ENCODE measurements at places on chromosomes 7 and 10.

DNA sequence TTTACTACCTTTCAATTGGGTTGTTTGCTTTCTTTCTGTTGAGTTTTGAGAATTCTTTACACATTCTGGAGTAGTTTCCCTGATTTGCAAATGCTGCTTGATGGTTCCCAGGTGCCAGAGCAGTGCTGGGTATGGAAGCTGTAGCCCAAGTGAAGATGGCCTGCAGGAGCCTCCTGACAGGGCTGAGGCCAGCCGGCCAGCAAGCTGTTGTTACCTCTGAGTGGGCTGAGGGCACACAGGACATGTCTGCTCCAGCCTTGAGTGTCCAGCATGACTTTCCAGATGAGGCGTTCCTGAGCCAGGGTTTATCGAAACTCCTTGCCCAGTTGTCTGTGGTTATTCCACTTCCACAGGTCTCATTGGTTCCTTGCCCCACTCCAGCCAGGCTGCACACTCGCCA is 164.6 kb upstream of the TNS3 start:
- DNase-seq, result no peak

- DNase-seq, result no peak
Measured at GRCh38 chr7:103928581-103928980, 60.9 kb downstream of the RELN start.

- DNase-seq, result no peak
Measured at GRCh38 chr10:24642921-24643678, 80.6 kb downstream of the ARHGAP21 start.

DNA sequence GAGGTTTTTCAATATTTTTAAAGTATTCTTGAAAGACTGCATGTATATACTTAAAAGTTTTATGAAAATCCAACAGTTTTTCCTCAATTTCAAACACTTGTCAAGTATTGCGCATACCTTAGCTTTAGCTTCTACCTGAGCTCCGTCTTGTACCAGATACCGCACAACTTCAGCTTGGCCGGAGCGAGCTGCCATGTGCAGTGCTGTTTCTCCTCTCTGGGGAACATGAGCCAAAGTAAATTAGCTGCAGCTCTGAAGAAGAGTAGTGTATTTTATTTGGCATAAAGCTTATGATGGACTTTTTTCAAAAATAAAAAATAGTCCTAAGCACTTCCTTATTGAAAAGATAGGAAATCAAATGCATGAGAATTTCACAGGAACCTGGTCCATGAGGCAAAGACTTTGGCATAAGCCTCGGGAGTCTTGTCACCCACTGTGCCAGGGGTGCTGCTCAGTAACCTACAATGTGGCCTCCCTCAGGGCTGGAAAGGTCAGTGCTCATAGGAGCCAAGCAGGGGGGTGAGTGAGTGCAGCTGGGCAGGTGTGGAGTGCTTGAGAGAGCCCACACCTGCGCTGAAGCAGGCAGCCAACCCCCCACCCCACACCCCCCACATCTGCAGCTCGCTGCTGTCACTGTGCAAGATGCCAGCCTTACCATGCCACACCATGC is 189.5 kb downstream of the ANK3 start:
- no peak for DNase-seq

DNA sequence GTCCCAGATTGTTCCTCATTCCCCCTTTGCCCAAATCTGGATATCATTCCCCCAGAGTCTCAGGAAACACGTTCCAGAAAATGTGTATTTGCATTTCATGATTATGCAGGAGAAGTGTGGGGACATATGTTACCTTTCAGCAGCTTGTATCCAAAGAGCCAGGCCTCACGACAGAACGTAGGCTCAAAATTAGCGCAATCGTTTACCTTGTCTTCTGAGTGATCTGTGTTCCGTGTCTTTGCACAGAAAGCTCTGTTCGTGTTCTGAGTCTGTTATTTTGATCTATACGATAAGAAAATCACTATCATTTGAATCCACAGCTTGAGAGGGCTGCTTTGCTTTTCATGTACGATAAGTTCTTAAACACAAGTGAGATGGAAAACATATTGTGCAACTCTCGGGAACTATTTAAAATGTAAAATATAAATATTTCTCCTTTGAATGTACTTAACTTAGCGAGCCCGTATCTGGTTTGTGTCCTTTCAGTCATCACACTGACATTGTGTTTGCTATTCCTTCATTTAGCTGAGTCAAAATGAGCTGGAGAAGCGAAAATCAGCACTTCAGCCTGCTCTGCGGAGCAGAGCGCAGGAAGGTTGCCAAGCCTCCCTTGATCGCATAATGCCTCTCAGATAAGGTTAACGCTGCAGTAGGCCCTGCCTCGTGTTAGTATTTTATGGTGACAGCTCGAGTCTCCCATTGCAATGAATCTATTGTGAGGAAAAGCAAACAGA is 80.2 kb upstream of the CACNB2 start:
- DNase-seq, result peak; percentile 44

DNA sequence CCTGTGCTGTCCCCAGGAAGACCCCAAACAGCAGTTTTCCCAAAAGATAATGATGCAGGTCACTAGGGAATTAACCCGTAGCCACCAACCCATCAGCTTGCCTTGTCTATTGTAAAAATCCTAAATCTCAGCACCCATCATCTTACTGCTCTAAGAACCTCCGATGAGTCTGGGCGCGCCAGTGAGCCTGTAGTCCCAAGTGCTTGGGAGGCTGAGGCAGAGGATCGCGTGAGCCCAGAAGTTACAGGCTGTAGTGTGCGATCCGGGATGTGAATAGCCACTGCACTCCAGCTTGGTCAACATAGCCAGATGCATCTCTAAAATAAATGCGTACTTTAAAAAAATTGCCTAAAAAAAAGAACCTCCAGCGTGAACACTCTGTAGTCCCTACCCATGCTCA is 951 bp downstream of the AS3MT start:
- DNase-seq, result no peak

DNA sequence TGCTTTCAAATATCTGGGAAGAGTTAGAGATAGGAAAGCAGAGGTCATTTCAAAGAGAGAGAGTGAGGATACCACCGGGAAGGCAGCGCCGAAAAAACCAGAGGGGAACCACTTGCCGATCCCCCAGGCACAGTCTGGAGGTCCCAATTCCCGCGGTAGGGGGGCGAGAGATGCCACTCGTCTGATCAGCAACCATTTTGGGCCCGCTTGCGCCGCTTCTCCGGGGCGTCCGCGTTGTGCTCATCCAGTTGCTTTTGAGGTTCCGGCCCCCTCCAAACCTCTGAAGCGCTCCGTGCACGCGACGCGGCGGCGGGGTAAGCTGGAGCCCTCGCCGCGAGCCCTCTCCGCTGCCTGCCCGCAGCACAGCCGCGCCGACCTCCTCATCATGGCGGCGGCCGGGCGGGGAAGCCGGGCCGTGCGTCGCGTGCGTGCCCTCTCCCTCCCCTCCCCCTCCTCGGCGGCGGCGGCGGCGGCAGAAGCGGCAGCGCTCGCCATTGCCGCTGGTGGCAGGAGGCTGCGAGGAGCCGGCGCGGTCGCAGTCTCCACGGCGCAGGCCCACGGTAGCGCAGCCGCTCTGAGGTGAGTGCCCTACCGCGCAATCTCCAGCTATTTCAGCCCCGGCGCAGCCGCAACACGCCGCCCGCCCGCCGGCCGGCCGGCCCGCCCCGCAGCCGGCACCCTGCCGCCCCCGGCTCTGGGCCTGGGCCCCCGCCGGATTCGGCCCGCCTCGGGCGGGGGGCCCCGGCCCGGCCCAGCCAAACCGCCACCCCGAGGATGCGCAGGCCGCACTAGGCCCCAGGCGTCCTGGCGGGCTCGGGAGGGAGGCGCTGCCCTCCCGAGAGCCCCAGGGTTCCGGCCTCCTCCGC is at the start of gene NRF1:
Gene NRF1, plus strand, starts transcription at position 475 of the 866 bp plus-strand sequence. CDS start 45,632 bp downstream, outside the sequence.
- peak; percentile 92 for DNase-seq

DNA sequence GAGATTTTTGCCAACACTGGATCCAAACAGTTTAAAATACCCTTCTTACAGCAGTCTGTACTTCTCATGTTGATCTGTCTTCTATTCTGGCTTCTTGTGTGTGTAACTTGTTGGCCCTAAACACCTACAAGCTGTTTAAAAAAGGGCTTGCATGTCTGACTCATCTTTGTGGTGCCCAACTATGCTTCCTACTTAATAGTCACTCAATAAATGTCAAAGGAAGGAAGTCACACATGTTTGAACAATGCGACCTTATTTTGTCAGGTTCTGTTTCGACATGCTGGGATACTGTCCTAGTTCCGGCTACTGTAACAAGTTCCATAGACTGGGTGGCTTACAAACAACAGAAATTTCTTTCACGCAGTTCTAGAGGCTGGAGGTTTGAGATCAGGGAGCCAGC is 9.4 kb upstream of the GRK5 start:
- DNase-seq, result no peak

- DNase-seq, result no peak
Measured at GRCh38 chr10:66472156-66472555, 453.7 kb upstream of the LRRTM3 start.

DNA sequence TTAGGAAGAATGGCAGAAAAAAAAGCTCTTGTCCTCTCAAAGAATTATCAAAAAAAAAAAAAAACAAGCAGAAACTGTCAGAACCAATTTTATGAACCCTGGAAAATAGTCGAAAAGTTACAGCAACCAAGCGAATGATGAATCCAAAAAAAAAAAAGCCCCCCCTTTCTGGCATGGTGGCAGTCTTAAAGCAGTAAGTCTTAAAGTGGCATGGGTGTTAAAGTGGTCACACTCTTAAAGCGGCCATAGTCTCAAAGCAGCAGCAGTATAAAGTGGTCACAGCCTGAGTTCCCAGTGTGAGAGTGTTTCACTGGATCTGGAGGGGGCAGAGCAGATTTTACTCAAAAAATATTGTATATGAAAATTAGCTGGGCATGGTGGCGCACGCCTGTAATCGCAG is 96.8 kb upstream of the RAB18 start:
- DNase-seq, result no peak

DNA sequence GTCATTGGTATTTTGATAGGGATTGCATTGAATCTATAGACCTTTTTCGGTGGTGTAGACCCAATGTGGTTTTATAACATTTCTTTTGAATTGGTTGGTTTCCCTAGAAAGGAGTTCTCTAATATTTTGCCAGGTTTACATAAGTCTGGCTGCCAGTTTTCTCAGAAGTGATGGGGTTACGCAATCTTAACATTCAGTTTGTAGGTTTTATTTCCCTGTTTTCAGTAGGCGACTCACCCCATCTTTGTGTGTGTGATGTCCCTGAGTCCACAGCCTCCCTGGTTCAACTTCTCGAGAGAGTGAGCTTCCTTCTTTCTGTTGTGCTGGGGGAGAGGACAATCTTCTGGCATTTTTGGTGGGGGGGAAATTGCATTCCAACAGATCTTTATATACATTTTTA is 9.6 kb upstream of the KIF5B start:
- DNase-seq, result no peak

DNA sequence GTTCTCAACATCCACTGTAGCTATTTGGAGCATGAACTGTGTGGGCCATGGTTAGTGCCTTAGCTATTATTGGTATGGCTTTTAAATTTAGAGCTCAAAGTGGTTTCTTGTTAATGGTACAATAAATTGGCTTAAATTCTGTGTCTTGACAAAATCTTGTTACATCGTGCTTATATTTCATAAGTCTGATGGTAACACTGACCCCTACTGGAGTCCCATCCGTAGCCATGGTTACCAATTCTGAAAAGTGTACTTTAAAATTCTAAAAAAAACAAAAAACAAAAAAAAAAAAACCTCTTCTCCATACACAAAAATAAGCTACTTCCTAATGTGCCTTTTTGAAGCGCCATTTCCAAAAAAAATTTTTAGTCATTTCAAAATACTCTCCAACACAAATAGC is 6.4 kb upstream of the RPP30 start:
- DNase-seq, result no peak

DNA sequence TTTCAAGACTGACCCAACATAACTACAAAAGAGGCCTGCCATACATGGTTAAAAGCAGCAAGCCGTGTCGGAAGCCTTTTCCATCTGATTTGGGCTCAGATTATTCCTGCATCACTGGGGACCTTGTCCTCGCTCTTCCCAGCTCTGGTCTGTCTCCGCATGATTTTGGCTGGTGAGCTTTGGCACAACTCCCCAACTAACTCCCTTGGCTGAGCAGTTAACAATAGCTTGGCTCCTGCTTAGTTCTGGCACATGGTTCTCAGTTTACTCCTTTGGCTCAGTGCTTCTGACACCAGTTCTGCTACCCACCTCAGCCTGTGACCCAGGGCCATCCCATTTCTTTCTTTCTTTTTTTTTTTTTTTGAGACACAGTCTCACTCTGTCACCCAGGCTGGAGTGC is 17.0 kb downstream of the AGK start:
- DNase-seq, result no peak

DNA sequence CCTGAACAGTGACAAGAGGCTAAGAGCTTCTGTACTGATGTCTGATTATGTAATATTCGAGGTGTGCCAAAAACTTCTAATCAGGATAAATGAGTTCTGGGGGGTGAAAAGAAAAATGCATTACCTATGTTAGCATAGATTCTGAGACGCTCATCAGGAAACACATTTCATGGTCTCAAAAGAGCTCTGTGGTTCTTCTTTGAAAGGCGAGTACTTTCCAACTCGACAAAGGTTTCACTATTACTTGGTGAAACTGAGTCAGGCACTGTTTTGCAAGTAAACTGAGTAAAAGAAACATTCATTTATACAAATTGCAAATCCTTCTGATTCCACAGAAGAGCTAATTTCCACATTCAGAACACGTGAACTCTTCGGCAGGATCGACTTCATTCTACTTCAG is 523.2 kb downstream of the GATA3 start:
- no peak for DNase-seq

GRCh38 chr10:23437963-23438546 is 820 bp upstream of the OTUD1 start:
- DNase-seq, result no peak

DNA sequence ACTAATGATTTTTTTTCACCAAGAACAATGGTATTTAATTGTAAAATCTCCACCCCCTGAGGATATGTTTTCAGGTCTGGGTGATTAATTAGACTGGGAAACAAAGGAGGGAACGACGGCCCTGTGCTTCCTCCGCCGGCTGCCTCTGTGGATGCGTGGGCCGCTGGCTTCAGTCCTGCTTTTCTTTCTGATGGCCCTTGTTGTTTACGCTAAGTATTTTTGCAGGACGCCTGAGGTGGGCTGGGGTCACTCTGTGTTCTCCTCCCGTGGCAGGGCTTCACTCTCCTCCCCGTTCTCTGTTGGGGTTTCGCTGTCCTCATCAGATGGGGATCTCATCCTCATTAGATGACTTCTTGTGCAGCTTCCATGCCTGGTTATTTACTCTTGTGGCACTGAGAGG is 5.2 kb upstream of the ACBD5 start:
- DNase-seq, result no peak

GRCh38 chr10:124249812-124250432 is 156.5 kb upstream of the CHST15 start:
- DNase-seq, result no peak

GRCh38 chr7:74380720-74381119 is 73.0 kb upstream of the GTF2IRD1 start:
- DNase-seq, result no peak

GRCh38 chr7:4861227-4861626 is 603 bp downstream of the PAPOLB start:
- DNase-seq, result no peak

GRCh38 chr7:133674079-133674763 is 421.3 kb downstream of the EXOC4 start:
- DNase-seq, result no peak

GRCh38 chr10:17888189-17888588 is 63.5 kb upstream of the SLC39A12 start:
- DNase-seq, result no peak
